Stimulated activated CD4-positive, alpha-beta T cell treated with anti-CD3 and anti-CD28 coated beads, TNF-alpha, amount 100 ng/mL, for 4 hours (primary cell): ENCODE measurements at places on chromosomes 2 and 18.

DNA sequence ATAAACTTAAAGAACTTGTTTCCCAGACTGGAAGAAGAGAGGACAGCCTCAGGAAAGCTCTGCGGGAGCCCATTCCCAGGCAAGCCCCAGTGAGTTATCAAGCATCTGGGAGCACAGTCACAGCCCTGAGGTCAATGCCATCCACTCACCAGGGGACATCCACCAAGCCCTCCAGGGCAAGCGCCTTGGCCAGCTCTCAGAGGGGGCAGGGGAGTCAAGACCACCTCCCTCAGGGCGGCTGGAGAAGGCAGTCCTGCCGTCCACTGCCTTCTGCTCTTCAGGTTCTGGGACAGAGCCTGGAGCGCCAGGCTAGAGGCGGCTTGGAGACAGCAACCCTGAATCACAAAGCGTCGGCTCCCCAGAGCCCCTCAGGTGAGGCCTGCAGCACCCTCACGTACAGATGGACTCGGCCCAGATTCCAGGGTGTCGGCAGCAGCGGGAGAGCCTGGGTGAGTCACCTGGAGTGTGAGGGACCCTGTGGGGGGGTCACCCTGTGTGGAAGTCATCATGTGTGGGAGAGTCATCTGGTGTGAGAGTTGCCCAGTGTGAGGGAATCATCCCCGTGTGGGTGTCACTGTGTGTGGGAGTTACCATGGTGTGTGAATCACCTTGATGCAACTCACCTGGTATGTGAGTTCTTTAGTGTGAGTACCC is 100.9 kb upstream of the TEX51 start:
- no peak for DNase-seq

DNA sequence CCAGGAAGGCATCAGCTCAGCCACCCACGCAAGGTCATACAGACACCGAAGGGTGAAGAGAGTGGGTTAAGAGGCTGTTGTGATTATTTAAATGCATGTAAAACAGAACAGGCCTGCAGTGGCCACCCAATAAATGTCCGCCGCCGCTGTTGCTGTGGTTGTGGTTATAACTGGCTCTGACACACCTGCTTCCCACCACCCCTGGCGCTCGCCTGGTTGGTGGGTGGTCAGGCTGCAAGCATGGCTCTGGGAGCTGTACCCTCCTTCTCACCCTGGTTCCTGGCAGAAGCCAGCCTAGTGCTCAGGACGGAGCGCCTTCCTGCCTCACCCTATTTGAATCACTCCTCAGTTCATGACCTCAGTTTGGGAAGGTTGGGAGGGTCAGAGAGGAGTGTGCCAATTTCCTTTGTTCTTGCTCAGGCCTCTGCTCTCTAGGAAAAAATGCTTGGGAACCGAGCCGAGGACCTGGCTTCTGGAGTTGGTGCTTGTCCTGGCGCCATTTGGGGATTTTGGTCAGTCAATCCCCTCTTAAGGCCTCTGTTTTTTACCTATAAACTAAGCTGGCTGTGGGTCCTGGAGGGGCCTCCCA is 5.3 kb upstream of the CRYBA2 start:
- DNase-seq: no peak

DNA sequence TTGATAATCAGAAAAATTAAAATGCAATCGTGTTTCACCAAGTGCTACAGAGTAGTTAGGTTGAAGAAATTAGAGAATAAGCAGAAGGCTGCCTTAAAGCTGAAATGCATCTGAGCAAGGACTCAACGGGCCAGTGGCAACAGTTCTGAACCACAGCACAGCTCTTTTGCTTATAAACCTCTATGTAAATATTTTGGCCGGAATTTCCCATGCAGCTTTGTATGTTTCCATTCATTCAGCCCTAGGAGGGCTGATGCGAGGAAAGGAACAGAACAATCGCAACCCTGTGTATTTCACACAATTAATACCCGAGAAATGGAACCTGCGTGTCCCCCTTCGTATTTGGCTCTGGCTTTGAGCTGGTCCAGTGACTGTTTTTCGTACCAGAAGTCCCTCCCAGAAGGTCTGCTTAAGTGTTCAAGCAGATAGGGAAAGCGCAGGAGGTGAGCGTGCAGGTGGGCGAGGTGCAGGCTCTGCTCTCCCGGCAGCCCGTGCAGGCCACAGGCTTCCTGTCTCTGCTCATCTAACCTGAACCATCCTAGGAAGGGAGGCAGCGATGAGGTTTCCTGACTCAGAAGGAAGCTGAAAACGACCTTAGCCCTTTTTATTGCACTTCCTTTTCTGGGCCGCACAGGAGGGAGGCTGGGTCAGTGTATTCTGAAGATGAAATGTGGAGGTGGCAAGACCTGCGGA is 67.3 kb downstream of the ASB1 start:
- no peak for DNase-seq

DNA sequence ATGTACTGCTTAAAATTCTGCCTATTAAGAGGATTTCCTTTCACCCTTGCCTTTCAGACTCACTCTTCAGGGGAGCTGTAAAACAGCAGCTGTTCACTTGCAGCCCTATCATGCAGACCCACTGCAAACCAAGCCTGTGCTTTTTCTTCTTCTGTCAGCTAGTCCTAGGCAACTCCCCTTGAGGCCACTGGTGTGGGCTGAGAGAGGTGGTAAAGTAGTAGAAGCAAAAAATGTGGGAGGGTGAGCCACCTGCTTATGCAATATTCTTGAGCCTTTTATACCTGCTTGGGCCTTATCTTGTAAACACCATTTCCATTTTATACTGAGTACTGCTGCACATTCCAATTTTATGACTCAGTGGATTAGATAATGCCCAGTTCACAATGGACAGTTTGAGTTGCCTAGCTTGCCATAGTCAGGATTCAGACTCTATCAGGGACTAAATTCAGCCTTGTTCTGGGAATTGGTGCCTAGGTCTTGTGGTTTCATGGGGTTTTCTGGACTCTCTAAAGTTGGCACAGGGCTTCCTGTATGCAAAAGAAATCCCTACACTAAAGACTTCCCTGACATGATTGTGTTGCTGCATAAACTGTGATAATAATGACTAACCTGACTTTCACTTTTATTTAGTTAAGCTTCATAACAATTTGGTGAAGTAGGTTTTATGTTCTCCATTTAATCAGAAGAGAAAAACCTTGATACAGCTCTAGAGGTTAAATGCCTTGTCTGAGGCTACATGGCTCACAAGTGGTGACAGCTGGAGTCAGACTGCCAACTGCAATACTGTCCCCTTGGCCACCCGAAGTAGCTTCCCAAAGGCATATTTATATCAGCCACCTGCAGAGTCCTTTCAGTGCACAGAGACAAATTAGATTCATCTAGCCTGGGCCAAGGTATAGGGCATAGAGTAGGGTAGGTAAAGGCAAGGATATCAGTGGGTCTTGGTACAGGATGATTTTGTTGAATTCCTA is 47.4 kb upstream of the KDM3A start:
- no peak for DNase-seq
